EL (cell line): ENCODE measurements at places on chromosomes 4 and X.

DNA sequence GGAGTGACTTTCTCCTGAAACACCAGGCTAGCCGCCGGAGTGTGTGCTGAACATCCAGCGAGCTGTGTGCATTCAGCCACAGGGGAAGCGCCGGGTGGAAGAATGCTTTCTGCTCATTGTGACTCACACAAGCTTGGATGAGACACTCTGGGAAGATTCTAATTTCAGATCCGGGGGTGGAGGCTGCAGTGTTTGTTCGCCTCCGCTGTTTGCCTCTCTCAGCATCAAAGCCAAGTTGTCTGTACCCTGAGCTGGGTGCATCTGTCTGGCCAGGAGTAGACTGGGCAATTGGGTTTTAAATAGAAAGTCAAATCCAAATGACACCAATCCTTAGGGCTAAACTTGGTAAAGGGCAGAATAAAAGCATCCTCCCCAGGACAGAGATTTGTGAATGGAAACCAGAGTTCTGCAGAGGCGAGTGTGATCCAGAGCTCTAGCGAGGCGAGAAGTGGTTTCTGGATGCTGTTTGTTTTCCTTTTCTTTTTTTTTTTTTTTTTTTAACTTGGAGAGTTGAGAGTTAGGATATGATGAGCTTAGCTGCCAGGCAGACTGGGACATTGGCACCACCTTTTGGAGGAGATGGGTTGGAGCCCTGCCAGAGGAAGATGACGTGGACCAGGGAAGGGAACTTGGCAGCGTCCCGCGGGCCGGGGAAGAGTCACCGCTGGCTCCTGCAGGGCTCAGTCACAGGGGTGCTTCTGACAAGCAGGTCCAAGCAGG, 196.0 kb upstream of the PSAPL1 start:
- DNase-seq = peak; percentile 88

DNA sequence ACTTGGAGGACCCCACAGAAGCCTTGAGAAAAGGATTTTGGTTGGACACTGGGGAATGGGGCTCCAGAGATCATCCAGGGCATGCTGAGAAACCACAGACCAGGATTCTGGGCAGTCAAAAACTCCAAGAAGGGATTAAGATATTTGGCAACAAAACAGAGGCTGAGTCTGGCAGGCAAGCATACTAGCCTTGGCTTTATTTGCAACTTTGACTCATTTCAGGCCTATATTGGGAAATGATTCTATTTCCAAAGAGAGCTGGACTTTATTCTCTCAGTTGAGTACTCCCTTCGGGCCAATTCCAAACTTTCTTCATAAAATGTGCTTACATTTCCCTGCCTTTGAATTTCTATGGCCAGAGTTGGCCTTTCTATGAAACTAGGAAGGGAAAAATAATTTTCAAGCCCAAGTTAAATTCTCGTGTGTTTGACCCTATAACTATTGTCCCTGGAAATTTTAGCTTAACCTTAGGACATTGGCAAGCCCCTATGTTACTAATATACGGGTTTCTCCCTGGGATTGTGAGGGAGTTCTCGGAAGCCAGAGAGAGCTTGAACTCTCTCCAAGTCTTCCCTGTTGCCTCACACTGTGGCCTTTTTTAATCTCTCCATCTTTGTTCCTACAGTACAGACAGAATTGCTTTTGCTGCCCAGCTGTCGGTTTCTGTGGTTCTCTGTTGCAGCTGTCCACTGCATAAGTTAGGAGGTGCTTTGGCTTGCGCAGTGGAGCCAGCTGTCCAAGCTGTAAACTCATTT, 112.6 kb upstream of the FAM9A start:
- DNase-seq = peak; percentile 0

DNA sequence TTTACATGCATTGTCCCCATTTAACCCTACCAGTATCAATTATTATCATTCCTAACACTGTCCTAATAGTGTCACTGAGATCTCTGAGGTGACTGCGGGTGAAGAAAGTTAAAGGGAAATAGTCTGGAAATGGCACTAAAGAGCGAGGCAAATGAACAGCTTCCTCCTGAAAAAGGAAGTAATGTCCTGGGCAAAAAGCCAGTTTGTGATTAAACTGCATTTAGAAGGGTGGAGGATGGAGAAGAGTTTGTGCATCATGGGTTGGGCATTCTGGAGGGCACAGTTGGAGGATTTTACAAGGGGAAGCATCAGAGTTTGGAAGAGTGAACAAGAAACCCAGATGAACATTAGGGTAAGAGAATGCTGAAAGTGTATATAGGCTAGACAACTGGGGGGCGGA, 60.5 kb upstream of the SLC25A4 start:
- peak; percentile 2 for DNase-seq

DNA sequence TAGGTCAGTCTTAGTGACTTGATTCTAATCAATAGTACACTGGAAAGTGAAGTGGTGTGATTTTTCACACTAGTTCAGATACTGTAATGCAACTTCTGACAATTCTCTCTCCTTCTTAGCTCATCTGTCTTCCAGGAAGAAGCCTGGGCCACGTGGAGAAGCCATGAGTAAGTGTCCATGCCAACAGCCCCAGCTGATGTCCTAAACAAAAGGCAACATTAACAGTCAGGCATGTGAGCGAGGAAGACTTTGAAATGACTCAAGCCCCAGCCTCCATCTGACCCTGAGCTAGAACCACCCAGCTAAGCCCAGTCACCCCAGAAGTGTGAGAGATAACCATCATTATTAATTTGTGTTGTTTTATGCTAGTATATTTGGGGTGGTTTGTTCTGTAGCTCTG, 115.7 kb upstream of the MAGEB16 start:
- DNase-seq = no peak

DNA sequence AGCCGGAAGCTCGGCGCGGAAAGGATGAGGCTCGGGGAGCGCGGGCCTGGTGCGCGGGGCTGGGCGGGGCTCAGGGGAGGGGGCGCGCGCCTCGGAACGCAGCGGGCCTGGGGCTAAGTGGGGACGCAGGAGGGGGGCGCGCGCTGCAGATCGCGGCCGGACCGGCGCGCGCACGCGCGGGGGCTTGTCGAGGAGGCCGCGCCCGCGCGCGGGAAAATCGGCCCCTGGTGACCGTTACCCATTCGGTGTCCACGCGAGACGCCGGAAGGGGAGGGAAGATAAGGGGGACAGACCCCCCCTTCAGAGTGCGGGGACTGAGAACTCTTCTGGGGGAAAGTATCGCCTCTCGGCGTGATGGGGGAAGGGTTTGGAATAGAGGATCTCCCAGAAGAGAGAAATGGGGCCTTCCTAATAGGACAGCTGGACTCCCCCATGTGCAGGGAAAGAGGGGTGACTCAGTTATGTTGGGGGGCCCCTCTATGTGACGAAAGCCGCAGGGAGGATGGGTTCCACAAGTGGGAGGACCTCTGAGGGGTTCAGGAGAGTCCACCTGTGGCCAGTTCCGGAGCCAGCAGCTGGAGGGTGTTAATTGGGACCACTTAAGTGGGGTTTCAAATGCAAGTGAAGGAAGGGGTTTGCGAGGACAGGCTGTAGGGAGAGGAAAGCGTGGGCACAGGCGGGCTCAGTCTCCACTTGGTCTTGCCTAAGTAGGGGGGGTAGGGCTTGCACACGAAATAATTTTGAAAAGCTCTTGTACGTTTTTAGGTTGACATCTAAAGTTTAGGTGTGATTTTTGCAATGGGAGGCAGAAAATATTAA, 584 bp downstream of the SUV39H1 start:
- peak; percentile 72 for DNase-seq

DNA sequence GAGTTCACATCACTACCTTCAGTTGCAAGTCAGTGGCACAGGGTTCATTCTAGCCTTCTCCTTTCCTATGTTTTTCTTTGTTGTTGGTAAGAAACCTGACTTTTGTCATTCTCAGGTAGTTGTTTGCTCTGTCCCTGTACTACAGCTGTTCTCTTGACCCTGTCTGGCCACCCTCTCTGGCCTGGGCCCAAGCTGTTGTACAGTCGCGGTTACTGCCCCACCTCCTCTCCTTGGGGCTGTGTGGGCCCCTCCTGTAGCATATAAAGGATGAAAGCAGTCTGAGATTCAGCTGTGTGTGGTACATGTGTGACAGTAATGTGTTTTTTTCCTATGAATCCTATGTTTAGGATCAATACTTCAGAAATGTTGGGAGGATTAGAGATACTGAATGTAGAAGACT, 12.5 kb downstream of the MOB1B start:
- no peak for DNase-seq

GRCh38 chr4:182102576-182102975, 140.6 kb upstream of the TENM3 start:
- no peak for DNase-seq

- DNase-seq = peak; percentile 63
Measured at GRCh38 chr4:147550626-147551246, 66.5 kb upstream of the TMEM184C start.

- DNase-seq = no peak
Measured at GRCh38 chr4:156896527-156896926, 75.1 kb downstream of the PDGFC start.

GRCh38 chr4:11014199-11014598, 329.6 kb upstream of the CLNK start:
- no peak for DNase-seq

GRCh38 chr4:13427599-13428325, 56.4 kb downstream of the RAB28 start:
- no peak for DNase-seq

DNA sequence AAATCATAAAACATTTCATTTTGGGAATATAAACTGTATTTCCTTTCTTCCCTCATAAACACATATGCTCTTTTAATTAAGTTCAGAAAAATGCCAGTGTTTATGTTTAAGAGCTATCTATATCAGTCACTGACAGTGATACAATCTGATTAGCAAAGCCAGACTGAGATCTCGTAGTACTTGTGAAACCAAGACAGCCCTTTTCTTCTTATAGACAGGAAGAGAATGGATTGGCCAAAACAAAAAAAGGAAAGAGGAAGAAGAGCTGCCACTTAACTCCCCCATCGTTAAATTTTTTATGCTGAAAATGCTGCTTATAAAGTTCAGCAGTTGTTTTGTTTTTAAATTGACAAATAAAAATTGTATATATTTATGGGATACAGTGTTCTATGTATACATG, 87.4 kb downstream of the PLAC1 start:
- no peak for DNase-seq

DNA sequence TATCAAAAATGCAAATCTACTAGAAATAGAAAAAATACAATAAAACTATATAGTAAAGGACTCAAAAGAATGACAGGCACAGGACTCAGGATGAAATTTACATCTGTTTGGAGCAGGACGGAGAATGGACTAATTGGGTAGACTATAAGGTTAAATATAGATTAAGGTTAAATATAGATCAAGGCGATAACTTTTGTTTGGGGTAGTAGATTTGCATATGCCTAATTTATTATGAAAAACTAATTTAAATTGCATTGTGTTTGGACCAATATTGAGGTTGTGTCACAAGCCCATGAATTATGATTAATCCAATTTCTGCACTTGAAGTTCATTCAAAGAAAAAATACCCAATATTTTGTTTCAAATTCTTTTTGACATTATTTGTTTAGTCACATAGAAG, 31.0 kb downstream of the MTHFD2L start:
- no peak for DNase-seq

DNA sequence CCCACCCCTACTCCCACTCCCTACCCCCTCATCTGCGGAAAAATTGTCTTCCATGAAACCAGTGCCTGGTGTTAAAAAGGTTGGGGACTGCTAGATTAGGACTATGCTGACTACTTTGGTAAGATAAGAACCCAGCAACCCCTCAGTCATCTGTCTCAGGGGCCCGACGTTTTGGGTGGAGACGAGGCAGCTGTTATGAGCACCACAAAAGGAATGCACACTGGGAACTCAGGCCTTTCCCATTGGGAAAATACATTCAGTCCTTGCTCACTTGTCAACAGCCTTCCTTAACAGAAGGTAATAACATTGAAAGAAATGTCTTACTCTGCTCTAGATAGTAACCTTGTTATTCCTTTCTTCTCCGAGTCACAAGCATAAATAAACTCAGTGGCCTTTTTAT, 310.8 kb downstream of the AFF2 start:
- DNase-seq = no peak
